ENCODE measurements at places on chromosomes 12 and 14.

DNA sequence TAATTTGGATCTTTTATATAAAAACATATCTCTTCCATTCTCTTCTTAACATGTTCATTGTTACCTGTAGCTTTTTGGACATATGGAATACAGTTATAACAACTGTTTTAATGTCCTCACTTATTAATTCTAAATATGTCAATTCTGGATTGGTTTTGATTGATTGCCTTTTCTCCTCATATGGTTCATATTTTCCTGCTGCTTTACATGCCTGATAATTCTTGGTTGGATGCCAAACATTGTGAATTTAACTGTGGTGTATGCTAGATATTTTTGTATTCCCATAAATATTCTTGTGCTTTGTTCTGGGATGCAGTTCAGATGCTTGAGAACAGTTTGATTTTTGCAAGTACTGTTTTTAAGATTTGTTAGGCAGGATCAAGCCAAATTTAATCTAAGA, 10.8 kb downstream of the C14orf132 start:
- no peak for DNase-seq

DNA sequence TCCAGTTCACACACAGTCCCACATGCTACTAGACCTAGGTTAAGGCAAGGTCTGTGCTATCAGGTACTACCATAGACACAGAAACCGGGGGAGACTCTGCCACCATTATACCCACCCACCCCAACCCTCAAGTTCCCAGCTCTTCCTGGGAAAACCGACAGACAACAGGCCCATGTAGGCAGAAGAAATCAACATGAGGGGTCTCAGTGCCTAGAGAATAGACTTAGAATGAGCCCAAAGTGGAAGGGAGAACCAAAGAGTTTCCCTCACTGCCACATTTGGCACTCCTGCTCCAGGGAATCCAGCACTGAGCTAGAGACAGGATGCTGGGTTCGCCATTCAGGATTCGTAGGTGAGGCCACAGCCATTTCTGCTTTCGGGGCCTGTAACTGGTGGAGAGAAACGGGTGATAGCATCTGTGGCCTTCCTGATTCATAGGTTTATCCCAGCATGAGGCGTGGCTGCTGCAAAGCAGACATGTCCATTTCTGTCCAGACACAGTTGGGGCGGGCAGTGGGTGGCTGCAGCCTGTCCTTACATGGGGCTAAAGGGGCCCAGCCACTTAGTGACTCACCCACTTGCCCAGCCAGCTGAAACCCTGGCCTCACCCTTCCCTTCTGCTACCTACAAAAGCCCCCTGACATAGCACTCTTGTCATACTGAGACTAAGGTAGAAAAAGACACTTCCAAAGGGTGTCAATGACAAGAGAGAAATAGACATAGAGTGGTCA, 69.4 kb downstream of the IRF2BPL start:
- no peak for DNase-seq

GRCh38 chr14:101359221-101360053, 201.9 kb upstream of the DIO3 start:
- no peak for DNase-seq

GRCh38 chr14:36805131-36805559, 143.5 kb downstream of the PAX9 start:
- no peak for DNase-seq

GRCh38 chr14:55416866-55417265, 5.2 kb upstream of the ATG14 start:
- no peak for DNase-seq

- DNase-seq, result no peak
Observed at GRCh38 chr14:78701246-78701645, 531.1 kb downstream of the NRXN3 start.

DNA sequence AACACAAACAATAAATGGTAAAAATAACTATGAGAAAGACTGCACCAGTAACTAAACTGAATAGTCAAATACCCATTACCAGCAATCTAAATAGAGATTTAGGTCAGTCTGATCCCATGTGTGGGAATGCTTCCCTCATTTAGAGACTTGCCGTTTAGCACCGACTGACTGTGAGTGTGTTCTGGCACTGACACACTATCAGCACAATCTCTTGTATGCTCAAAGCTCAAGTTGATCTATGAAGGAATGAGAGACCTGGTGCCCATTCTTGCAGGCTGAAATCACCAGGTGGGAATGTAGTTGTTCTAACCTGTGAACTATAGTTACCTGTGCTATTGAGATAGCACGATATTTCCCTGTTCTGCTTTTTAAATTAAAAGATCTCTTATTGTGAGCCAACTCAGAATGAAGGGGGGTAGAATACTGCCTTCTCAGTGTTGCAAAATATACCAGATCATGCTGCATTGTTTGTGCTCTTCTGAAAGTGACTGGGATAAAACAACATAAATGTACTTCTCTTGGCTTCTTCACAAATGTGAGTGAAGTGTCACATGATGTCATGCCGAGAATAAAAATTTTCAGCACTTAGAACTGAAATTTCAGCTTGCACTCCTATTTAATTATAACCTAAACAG, 99.6 kb downstream of the LIN7A start:
- no peak for DNase-seq

GRCh38 chr14:71452987-71453386, 479.2 kb upstream of the RGS6 start:
- DNase-seq, result no peak

DNA sequence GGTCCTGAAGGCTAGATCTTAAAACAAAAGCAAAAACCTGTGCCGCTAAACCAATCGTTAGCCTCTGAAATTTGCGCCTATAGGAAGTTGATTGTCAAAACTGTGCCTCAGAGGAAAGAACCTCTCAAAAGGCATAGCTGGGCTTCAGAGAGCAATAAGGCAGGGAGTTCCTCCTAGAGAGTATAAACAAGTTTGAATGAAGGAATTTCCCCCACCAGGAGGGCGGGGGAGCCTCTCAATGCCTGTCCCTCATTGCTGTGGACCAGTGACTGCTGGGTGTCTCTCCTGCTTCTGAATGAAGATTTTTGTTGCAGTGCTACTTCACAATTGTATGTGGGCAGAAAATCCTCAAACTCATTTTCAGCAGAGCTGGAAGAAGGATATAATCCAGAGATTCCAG, 88.6 kb downstream of the KCNK10 start:
- DNase-seq, result no peak
